ENCODE measurements at places on chromosomes 3 and 15.

DNA sequence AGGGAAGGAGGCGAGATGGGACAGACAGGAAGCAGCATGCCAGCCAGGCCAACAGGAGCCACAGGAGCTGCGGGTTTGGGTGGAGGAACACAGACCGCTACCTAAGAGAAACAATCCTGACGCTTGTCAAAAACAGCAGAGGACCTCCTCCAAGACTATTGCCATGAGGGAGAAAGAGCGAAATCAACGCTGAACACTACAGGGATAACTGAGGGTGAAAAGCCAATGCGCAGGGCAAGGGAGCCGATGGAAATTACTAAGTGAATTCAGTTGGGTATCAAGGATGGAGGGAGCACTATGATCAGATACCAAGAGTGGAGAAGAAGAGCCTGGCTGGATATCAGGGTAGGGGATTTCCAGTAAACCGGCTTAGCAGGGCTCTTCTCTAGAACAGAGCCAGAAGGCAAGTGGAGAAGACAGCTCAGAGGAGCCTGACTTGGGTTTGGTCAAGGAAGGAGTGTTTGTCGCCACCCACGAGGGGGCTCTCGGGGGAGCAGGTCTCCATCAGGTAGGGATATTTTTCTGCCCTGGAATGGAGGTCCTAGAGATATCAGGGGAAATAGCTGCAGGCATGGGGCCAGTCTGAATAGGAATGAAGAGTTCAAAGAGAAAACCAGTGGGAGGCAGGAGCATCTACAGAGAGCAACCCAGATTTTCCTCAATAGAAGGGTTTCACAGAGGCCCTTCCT is 48.4 kb downstream of the SLC41A3 start:
- no peak for DNase-seq

DNA sequence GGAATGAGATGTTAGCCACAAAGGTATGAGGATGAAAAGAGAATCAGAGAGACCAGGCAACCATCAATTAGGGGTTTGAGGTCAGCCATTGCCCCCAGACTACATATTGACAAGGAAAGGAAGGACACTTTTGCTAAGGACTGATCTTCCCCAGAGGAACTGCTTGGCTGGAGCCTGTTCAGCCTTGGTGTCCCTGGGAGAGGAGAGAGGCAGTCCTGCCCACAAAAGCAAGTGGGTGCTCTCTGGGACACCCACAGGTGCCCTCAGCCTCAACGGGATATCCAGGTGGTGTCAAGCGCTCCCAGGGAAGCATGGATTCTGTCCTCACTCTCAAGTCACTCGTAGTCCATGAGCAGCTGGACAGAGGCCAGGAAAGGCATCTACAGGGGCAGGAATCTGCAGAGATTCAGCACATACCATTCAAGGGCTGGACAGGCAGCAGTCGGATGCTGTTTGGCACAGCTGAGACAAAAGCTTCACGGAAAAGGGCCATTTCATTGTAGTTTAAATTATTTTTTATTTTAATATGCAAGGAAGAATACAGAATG is 166.2 kb downstream of the UACA start:
- no peak for DNase-seq

GRCh38 chr3:144032531-144033239 is 61.1 kb downstream of the DIPK2A start:
- DNase-seq: no peak

DNA sequence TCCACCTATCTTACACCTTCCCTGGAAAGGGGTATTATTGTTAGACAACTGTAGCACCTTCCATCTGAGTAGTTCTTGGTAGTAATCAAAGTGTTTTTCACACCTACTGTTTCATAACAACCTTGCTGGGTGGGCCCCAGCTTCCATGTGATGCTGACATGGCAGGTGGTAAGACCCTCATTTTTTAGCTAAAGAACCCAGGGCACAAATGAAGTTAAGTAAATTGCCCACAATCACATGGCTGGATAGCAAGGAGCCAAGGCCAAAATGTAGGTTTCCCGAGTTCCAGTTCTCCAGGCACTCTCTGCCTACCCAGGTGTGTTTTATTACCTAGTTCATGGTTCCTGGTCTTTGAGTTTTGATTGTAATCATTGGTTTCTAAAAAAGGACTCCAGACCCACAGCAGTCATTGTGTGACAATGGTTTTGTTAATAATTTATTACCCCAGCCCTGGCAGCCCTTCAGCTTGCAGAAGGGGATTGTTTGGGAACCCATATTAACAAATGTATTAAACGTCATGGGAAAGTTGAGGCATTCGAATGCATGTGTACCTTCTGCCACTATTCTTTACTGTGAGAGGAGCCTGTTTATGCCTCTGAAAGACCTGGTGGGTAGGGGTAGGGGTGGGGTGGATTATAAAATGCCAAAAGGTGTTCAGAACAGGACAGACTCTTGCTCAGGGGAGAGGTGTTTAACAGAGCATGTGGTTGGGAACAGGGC is 222.2 kb upstream of the BHLHE40 start:
- DNase-seq: no peak

- no peak for DNase-seq
Measured at GRCh38 chr3:17349093-17349492, 393.3 kb downstream of the TBC1D5 start.

DNA sequence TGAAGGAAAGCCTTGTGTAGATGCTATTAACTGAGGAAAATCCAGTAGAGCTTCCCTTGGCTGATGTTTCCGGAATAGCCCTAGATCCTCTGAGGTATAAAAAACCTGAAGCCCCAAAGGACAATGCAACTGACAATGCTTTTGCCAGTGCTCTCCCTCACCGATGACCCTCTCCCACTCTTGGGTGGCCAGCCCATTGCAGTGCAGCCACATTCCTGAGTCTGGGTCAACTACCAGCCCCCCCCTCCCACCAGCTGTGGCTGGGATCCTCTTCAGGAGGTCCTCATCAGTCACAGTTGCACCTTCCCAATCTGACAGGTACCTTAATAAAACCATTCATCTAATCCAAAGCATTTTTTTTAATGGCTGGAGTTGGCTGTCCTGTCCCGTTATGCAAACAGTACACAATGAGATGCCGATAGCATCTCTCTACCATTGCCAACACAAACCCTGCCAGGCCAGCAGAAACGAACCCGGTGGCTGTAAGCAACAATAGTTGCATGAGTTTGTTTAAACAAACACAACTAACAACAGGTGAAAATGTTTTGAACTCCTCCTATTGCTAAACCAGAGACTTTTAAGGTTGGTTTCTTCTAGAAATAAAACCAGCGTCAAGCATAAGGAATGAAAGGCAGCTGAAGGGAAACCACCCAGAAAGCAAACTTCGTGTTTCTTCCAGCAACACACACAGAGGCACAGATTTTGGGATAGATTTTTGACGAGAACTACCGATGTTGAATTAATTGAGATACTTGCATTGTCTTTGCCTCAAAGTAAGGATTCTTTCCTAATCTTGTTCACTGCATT is 128.3 kb upstream of the ARHGEF3 start:
- DNase-seq: no peak

DNA sequence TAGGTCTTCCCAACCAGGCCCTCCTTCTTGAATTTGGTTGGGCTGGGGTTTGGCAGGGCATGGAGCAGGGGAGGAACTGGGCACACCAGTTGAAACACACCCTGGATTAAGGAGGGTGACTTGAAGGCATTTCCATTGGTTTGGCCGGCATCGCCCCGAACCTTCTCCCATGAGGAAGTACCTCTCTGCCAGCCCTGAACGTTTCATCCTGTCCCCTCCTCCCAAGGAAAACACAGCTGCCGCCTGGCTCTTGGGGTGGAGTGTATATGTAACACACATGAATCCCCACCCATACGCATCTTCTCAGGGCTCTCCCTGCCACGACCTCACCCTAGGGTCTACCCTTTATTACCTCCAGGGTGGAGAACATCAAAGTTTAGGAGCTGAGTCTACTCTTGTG is 14.6 kb downstream of the UBAP1L start:
- DNase-seq: no peak

DNA sequence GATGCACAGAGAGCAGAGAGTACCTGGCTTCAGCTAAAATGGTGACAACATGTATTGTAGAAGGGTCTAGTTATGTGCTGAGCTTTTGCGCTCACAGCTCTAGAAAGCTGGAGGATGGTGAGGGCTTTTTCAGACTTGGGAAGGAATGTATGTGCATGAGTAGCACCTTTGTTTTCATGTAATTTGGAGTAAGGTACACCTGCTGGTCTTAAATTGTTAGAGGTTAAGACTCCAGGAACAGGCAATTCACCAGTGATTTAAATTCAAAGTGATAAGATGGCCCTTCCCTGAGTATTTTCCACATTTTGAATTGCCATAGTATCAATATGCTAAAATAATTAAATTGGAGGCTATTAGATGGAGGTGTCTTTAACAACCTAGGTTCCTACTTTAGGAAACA is 436.4 kb upstream of the GOLIM4 start:
- no peak for DNase-seq

DNA sequence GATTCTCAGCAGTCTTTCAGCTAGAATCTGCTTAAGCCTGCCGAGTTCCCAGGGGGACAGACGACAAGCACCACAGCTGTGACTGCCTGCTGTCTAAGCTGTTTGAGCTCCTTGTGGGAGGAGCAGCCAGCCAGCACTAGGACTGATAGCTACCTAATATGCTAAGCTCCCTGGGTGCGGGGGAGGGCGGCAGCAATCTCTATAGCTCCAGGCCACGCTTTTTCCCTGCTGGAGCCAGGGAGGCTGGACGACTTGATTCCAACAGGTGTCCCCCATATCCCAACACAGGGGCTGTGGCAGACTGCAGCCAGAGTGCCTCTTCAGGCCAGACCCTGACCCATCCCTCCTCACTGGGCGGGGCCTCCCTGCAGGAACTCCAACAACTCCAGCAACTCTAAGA is 134.1 kb upstream of the ARPP21 start:
- no peak for DNase-seq

DNA sequence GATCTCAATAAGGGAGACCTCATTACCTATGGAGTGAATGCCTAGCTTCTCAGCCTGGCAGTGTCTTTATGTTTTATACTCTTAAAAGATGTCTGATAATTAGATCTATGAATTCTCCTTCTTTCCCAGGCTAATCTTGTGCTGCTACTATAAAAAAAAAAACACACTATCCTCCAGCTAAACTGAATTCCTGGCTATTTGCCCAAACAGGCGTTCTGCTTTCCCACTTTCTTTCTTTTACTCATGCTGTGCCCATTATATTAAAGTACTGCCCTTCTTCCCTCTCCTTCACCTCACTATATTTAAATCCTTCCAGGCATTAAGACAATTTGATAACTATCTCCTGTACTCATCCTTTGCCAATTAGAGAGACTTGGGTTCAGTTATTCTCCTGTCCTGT is 1134.9 kb downstream of the ROBO2 start:
- no peak for DNase-seq

- DNase-seq: no peak
Measured at GRCh38 chr3:171351676-171352075, 108.5 kb downstream of the TNIK start.

GRCh38 chr15:33380406-33380805 is 69.6 kb downstream of the RYR3 start:
- no peak for DNase-seq

- DNase-seq: no peak
Measured at GRCh38 chr3:15276028-15276724, 56.2 kb downstream of the SH3BP5 start.

- no peak for DNase-seq
Measured at GRCh38 chr15:99335508-99335907, 84.2 kb downstream of the LRRC28 start.

DNA sequence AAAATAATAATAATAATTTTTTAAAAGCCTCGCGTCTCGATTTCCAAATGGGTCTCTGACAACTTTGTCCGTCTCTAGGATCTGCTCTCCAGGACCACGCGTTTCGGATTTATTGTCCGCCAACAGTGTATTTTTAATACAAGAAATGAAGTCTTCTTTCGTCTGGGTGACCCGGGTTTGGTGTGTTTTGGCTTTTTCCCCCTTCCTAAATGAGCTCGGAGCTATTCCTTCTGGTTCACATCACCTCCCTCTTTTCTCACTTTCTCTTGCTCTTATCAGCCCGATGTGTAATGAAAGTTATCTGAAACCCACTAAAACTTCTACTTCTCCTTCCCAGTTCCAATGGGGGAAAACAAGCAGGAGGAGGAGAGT is 516.7 kb downstream of the MECOM start:
- no peak for DNase-seq

DNA sequence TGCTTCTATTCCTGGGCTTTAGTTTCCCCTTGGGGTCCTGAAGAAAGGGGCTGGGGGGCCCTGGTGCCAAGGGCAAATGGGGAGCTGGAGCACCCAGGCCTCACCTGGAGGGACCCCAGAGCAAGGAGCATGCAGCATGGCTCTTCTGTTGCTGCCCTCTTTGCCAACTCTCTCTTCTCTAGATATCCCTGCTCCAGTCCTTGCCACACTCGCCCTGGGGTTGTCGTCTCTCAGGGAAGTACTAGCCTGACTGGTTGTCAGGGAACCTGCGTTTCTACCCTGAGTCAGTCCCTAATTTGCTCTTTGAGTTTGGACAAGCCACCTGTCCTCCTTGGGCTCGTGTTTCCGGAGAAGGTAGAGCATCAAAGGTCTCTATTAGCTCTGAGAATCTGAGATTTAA is 63.7 kb upstream of the UBE2Q2 start:
- no peak for DNase-seq

- peak; percentile 41 for DNase-seq
Measured at GRCh38 chr3:43073836-43074220, 32.1 kb downstream of the POMGNT2 start.

GRCh38 chr3:146142757-146143156 is 18.2 kb downstream of the PLOD2 start:
- DNase-seq: no peak

- DNase-seq: no peak
Measured at GRCh38 chr3:173399044-173399443, 1.5 kb downstream of the NLGN1 start.

GRCh38 chr15:77025941-77026411 is 31.1 kb downstream of the PSTPIP1 start:
- no peak for DNase-seq

All from nucleus accumbens (tissue), 56 donors.